ENCODE measurements at places on chromosomes 11 and 22. TPM values are rescaled to one million over a fixed set of nuclear protein-coding genes. Genes with fewer than 3 reads are reported as not detected.

The CPSF7 gene
- total RNA-seq: 66.8 TPM

The OR4D5 gene
- total RNA-seq: not detected

The FAM118A gene
- total RNA-seq: 215 TPM

The TBX1 gene
- total RNA-seq: 20.2 TPM

The OR5P2 gene
- not detected for total RNA-seq

The C11orf16 gene
- not detected for total RNA-seq

The PIH1D2 gene
- 13.7 TPM for total RNA-seq

The STX3 gene
- total RNA-seq: 20.8 TPM

The NRIP3 gene
- total RNA-seq: 6.0 TPM

The NXPE4 gene
- 0.18 TPM for total RNA-seq

The ANKRD42 gene
- 11.6 TPM for total RNA-seq

The GAS2 gene
- 4.2 TPM for total RNA-seq

The FBXO7 gene
- 128 TPM for total RNA-seq

The PNPLA3 gene
- total RNA-seq: 0.28 TPM

The CCND1 gene
- total RNA-seq: 188 TPM

The INSC gene
- 0.87 TPM for total RNA-seq

The DUSP8 gene
- total RNA-seq: 8.8 TPM

The ROBO4 gene
- 22.0 TPM for total RNA-seq

The CDC45 gene
- 11.5 TPM for total RNA-seq

The TCIRG1 gene
- 118 TPM for total RNA-seq

The NNMT gene
- 63.2 TPM for total RNA-seq

The CHST1 gene
- total RNA-seq: 0.32 TPM

The KRTAP5-9 gene
- total RNA-seq: not detected

The SLC35E4 gene
- 10.5 TPM for total RNA-seq
